ENCODE measurements at places on chromosomes 3 and 15.

GRCh38 chr15:98923171-98923570 lies 84.4 kb downstream of the PGPEP1L start:
- peaks cover 34% of the 10 kb centered on the region for H3K4me1 ChIP-seq
- peaks cover 46% of the 10 kb centered on the region for H3K36me3 ChIP-seq
- no peak overlapping the region for H3K27ac ChIP-seq
- H3K4me3 ChIP-seq = no peak overlapping the region

DNA sequence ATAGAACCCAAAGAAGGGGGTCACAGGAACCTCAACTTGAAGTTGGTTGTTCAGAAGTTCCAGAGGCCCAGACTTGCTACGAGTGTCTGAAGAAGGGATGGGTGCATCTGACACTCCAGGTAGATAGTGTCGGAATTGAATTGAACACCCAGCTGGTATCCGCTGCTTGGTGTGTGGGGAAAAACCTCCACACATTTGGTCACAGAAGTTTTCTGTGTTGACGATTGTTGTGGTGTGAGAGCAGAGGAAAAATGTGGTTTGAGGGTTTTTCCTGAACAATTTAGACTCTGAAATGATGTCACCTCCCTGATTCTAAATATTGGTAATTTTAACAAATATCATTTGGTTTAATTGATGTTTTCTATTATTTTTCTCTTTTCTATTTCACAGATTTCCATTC lies 218.8 kb upstream of the CTNNB1 start:
- no peaks in the 10 kb centered on the region for H3K27me3 ChIP-seq
- no peaks in the 10 kb centered on the region for H3K36me3 ChIP-seq
- H3K27ac ChIP-seq = no peak overlapping the region
- H3K4me1 ChIP-seq = peaks cover 15% of the 10 kb centered on the region
- H3K4me3 ChIP-seq = no peak overlapping the region
- no peak for DNase-seq

DNA sequence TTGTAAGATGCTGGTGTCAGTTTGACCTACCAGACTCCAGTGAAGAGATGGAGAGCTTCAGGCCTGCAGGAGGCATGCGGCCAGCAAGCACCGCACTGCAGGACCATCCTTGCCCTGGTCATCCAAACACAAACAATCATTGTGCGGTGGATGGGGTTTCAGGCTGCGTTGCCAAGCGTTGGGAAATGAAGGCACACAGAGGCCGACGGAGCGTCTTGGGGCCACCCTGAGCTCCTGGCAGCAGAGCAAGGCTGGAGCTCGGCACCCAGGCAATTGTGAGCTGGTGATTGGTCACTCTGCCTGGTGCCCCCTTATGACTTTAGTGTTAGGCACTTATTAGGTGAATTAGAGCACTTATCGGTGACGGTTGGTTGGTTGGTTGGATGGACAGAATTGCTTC lies 222.6 kb upstream of the RGMA start:
- peaks cover 9% of the 10 kb centered on the region for H3K27me3 ChIP-seq
- H3K4me1 ChIP-seq = no peaks in the 10 kb centered on the region
- no peaks in the 10 kb centered on the region for H3K36me3 ChIP-seq
- no peak overlapping the region for H3K27ac ChIP-seq
- H3K4me3 ChIP-seq = no peak overlapping the region

DNA sequence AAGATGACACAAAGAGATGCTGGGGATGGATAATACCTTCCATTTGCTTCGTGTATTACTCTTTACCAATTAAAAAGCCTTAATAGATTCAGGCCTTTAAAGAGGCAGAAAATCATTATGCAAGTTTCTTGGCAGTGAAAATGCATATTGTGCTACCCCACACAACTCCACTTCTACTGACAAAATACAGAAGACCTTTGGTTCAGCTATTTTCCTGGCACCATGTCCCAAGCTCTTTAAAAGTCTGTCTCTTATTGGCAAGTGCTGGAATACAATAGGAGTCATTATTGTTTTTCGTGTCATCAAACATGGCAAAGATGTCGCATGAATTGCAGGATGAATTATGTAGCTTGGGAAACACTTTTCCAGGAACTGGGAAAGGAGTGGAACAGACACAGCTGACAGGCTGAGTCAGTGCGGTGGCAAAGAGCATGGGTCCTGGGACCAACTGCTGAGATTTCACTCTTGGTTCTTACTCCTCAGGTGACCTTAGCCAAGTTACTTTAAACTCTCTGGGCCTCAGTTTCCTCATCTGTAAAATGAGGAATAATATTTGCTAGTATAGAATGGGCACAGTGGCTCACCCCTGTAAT lies 5.5 kb upstream of the TSPAN3 start:
- H3K27ac ChIP-seq = no peak overlapping the region
- no peaks in the 10 kb centered on the region for H3K36me3 ChIP-seq
- no peak for DNase-seq
- H3K4me3 ChIP-seq = no peak overlapping the region

- H3K27me3 ChIP-seq = peaks cover 2% of the 10 kb centered on the region
- H3K27ac ChIP-seq = no peak overlapping the region
- peaks cover 13% of the 10 kb centered on the region for H3K4me1 ChIP-seq
- no peak overlapping the region for H3K4me3 ChIP-seq
Measured at GRCh38 chr3:56810577-56811545, 9.1 kb upstream of the ARHGEF3 start.

DNA sequence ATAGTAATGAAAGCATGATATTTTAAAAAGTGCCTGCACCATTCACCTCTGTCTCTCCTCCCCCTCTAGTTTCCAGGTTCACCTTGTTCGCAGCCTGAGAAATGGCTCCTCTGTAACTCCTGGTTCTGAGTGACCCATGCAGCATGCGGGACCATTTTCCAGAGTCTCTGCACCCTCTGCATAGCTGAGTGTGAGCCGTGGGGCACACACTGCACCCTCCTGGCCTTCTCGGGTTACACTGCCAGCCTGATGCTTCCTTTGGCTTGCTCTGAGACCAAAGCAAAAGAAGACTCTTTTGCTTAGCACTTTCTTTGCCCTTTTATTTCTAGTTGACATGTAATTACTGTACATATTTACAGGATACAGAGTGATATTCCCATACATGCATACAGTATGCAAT lies 287.3 kb downstream of the GABRG3 start:
- H3K4me1 ChIP-seq = no peaks in the 10 kb centered on the region
- H3K27ac ChIP-seq = no peak overlapping the region
- H3K4me3 ChIP-seq = no peak overlapping the region
- H3K36me3 ChIP-seq = no peaks in the 10 kb centered on the region
- no peaks in the 10 kb centered on the region for H3K27me3 ChIP-seq

DNA sequence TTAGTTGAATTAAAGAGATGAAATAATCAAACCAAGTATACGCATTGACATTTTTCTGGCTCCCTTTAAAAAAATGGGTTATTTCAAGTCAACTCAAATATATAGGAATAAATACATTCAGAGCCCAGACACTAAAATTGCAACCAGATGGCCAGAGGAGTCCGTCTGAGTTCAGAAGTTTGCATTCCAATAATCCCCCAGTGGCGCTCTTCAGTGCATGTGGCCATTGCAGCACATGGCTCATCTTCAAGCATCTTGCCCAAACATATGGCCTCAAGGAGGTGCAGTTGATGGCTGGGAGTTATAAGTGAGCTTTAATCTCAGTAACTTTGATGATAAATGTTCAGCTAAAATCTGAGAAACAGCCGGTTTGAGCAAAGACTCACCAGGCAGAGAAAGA lies 295.8 kb upstream of the LRRN1 start:
- peaks cover 3% of the 10 kb centered on the region for H3K36me3 ChIP-seq
- H3K27me3 ChIP-seq = peaks cover 3% of the 10 kb centered on the region
- H3K27ac ChIP-seq = no peak overlapping the region
- no peak overlapping the region for H3K4me3 ChIP-seq
- no peak for DNase-seq

GRCh38 chr3:71000483-71000882 lies 583.0 kb downstream of the FOXP1 start:
- DNase-seq = no peak
- H3K36me3 ChIP-seq = peaks cover 23% of the 10 kb centered on the region
- peaks cover 77% of the 10 kb centered on the region for H3K4me1 ChIP-seq
- no peaks in the 10 kb centered on the region for H3K27me3 ChIP-seq
- H3K4me3 ChIP-seq = no peak overlapping the region
- peak overlapping the region; percentile 56 for H3K27ac ChIP-seq

GRCh38 chr15:96330064-96330449 lies 443 bp upstream of the NR2F2 start:
- no peaks in the 10 kb centered on the region for H3K27me3 ChIP-seq
- peaks cover 32% of the 10 kb centered on the region for H3K36me3 ChIP-seq
- peaks cover 30% of the 10 kb centered on the region for H3K4me1 ChIP-seq
- peak overlapping the region; percentile 97 for H3K27ac ChIP-seq
- DNase-seq = no peak

- peaks cover 24% of the 10 kb centered on the region for H3K4me1 ChIP-seq
- DNase-seq = no peak
- no peaks in the 10 kb centered on the region for H3K27me3 ChIP-seq
- no peak overlapping the region for H3K4me3 ChIP-seq
- H3K36me3 ChIP-seq = no peaks in the 10 kb centered on the region
Measured at GRCh38 chr3:190306513-190307163, 15.6 kb downstream of the CLDN1 start.

DNA sequence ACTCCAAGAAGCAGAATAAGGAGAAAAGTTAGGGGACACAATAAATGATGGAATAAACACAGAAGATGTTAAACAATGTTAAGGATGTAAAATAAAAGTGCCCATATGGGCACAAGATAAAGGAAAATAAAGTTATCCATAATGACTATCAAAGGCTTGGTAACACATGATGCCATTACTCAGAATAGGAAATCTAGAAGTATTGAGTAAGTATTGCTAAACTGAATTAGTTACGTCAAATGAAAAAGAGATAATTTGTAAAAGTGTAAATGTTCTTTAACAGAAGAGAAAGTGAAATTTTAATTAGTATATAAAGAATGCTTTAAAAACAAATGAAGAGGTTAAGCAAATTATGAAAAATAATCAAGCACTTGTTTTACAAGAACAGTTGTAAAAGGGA lies 6.7 kb downstream of the COPS2 start:
- no peak for DNase-seq
- peak overlapping the region; percentile 29 for H3K27ac ChIP-seq
- no peaks in the 10 kb centered on the region for H3K27me3 ChIP-seq
- H3K36me3 ChIP-seq = peaks cover 3% of the 10 kb centered on the region
- no peak overlapping the region for H3K4me3 ChIP-seq
- H3K4me1 ChIP-seq = peaks cover 47% of the 10 kb centered on the region

DNA sequence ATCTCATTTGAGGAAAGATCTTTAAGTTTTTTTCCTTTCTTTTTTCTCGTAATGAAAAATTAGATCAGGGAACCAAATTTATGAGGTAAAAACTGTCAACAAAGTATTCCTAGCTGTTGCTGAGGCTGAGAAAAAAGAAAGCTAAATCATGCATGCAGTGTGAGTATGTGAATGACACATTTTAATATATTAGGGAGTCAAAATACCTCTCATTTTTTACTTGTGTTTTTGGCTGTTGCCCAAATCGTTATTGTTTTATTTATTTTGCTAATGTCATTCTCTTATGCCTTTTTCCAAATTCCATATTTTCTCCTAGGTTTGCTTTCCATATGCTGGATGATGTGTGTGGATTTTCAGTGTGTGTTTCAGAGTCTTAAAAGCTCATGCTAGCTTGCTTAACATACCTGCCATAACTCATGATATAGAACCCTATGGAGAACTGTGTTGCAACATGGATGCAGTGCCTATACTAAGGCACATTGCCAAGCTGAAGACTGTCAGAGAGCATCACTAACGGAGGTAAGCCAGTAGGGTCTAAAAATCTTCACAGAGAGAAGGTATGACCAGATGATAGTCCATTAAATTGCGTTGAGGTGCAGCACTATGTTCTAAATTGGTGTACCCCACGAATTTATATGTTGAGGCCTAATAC lies 629.5 kb upstream of the KCNMB2 start:
- H3K27me3 ChIP-seq = no peaks in the 10 kb centered on the region
- H3K4me1 ChIP-seq = peaks cover 52% of the 10 kb centered on the region
- peak overlapping the region; percentile 78 for H3K27ac ChIP-seq
- DNase-seq = no peak

DNA sequence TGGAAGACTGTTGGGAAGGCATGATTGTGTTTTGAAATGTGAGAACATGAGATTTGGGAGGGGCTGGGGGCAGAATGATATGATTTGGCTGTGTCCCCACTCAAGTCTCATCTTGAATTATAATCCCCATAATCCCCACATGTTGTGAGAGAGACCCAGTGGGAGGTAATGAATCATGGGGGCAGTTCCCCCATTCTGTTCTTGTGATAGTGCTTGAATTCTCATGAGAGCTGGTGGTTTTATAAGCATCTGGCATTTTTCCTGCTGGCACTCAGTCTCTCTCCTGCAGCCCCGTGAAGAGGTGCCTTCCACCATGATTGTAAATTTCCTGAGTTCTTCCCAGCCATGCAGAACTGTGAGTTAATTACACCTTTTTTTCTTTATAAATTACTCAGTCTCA lies 430.5 kb downstream of the OTOL1 start:
- no peaks in the 10 kb centered on the region for H3K27me3 ChIP-seq
- H3K4me1 ChIP-seq = no peaks in the 10 kb centered on the region
- H3K36me3 ChIP-seq = peaks cover 2% of the 10 kb centered on the region
- no peak overlapping the region for H3K27ac ChIP-seq
- DNase-seq = no peak
- H3K4me3 ChIP-seq = no peak overlapping the region

DNA sequence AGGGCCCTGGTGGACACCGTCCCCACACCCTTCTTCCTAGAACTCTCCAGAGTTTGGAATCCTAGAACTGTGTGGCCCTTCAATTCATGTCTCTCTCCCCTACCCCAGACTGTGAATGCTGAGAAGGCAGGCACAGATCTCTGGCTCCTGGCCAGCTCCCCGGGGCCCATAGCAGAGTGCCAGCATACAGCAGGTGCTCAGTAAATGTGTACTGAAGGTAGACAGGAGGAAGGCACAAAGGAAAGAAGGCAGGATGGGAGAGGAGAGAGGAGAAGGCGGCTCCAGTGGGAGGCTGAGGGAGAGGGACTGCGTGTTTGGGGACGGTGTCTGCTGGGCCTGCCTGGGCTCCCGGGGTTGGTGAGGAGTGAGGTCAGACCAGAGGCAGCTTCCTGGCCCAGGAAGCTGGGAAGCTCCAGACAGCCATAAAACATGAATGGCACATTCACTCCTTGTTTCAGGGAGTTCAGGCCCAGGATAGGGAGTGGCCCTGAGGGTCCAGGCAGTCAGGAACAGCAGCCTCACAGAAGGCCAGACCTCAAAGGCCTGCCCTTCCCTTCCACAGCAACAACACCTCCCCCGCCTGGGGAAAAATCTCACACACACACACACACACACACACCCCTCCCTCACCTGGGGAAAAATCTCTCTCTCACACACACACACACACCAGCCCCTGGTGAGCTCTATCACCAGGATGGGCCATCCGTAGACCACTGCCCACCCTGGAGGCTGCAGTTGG lies 137.1 kb upstream of the PRR20G start:
- no peak for DNase-seq
- no peak overlapping the region for H3K27ac ChIP-seq
- no peaks in the 10 kb centered on the region for H3K36me3 ChIP-seq
- peaks cover 61% of the 10 kb centered on the region for H3K27me3 ChIP-seq
- no peak overlapping the region for H3K4me3 ChIP-seq

GRCh38 chr15:41072013-41072412 lies 44.1 kb downstream of the INO80 start:
- H3K36me3 ChIP-seq = peaks cover 34% of the 10 kb centered on the region
- H3K4me3 ChIP-seq = no peak overlapping the region
- peaks cover 3% of the 10 kb centered on the region for H3K4me1 ChIP-seq

- H3K4me1 ChIP-seq = peaks cover 9% of the 10 kb centered on the region
- H3K36me3 ChIP-seq = peaks cover 34% of the 10 kb centered on the region
- no peak overlapping the region for H3K4me3 ChIP-seq
- DNase-seq = no peak
- no peaks in the 10 kb centered on the region for H3K27me3 ChIP-seq
Measured at GRCh38 chr15:52056496-52056895, 37.5 kb downstream of the MAPK6 start.

GRCh38 chr3:167973046-167973445 lies 122.7 kb downstream of the GOLIM4 start:
- H3K27ac ChIP-seq = no peak overlapping the region
- peaks cover 20% of the 10 kb centered on the region for H3K27me3 ChIP-seq
- no peak overlapping the region for H3K4me3 ChIP-seq
- no peaks in the 10 kb centered on the region for H3K36me3 ChIP-seq

Measured in chondrocyte (in vitro differentiated cells).